ENCODE measurements at places on chromosomes 11 and 22.

DNA sequence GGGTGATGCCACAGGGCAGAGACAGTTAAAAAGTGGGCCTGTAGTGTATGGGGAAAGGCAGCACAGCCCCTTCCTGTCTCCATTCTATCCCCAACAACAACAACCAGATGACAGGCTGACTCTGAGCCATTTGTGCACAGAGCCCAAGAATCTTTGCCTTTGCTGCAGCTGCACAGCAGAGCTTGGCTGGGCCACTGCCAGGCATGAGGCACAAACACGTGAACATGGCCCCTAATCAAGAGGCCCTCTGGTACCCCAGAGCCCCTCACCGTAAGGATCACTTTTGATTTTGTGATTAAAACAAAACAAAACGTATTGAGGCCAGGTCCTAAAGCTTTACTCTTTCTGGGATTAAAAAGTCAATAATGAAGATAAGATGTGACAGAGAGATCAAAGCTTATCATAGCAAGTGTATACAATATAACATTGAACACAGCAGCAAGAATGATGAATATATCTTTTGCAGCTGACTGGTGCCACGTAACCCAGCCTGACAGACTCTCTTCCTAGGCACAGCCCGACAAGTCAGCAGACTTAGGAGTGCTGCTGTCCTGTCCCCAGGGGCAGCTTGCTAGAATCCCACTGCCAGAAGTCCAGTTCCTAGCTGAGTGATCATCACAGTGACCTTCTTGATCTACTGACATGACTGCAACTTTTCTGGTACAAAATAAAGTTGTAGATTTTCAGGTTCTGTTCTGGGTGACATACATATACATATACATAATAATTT lies 117.8 kb downstream of the SERGEF start:
- DNase-seq = no peak

DNA sequence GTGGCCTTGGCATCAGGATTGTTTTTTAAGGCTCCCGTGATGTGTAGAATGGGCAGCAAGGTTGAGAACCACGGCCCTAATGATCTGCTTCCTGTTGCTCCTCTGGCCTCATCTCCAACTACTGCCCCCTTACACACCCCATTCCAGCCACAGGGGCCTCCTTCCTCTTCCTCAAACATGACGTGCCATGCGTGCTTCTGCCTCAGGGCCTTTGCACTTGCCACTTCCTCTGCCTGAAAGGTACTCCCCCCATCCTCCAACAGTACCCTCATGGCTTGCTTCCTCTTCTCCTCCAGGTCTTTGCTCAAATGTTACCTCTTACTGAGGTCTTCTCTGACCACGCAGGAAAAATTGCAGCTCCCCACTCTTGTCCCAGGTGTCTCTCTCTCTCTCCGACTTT lies 93.9 kb upstream of the CSNK2A3 start:
- DNase-seq = peak; percentile 7

DNA sequence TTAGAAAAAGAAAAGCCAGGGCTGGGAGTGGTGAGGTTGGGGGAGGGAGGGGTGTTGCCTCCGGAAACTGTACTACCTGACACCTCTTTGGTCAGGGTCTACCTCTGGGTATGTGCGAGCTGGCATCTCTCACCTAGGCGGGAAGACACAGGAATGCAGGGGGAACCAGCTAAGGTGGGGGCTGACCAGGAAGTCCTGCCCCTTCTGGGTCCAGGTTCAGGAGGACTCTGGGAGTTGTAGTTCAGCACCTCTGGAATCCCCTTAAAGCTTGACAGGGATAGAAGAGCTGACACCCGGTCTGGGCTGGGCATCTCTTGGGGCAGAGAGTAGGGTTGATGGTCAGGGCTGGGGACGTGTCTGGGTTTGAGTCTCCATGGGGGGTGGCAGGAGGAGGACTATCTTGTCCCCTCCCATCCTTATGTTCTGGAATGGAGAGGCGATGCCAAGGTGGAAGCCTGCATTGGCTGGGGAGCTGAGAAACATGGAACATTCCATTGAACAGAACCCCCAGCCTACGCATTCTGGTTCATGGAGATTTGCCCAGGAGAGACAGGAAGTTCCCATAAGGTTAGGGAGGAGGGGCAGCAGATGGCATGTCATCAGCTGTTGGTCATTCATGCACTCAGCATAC lies 2.1 kb upstream of the KIAA1671 start:
- no peak for DNase-seq

GRCh38 chr22:22061085-22062077 lies 78.8 kb upstream of the TOP3B start:
- peak; percentile 90 for DNase-seq

- no peak for DNase-seq
These were observed 3.9 kb downstream of the SPTBN2 start for GRCh38 chr11:66725114-66725513.

DNA sequence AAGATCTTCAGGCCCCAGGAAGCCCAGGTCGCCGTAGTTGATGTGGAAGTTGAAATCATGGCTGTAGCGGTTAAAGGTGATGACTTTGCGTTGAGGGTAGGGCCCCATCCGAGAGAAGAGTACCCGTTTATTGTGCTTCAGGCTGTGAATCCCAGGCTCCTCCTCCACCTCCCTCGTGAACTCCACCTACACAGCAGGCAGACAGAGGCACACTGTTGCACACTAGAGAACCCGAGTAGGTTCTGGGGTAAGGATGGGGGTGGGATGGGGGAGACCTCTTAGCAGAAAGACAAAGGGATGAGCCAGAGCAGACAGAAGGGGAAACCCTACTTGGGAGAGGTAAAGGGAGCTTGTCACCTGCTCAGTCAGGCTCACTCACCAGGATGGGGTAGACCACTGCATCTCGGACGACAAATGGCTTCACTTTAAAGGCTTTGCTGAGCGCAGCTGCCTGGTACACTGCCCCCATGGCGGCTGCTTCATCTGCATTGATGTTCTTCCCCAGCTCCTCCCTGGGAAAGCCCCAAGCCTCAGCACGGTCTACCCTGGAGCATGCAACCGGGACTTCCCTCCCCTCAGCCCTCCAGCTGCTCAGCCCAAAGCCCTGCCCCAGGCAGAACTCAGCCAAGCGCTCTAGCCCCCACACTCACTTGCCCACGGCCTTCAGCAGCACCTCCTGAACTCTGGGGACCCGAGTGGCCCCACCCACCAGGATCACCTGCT lies 5.4 kb downstream of the HYOU1 start:
- no peak for DNase-seq

DNA sequence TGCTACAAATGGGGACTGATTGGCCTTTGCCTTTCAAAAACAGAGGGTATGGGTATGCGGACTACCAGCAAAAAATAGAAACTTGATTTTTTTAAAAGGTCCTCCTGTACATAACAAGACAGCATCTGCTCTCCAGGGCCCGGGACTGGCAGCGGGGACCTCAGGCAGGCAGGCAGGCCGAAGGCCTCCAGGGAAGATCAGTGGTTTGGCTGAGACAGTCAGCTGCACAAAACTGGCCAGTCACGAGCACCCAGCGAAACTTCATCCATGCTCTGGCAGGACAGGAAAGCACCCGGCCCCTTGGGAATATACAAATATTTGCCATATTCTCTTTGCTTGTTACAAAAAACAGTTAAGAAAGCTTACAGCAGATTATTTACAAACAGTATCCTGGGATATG lies 11.0 kb downstream of the RPL27A start:
- DNase-seq = no peak

GRCh38 chr11:88404932-88405710 lies 67.6 kb upstream of the CTSC start:
- DNase-seq = peak; percentile 51

DNA sequence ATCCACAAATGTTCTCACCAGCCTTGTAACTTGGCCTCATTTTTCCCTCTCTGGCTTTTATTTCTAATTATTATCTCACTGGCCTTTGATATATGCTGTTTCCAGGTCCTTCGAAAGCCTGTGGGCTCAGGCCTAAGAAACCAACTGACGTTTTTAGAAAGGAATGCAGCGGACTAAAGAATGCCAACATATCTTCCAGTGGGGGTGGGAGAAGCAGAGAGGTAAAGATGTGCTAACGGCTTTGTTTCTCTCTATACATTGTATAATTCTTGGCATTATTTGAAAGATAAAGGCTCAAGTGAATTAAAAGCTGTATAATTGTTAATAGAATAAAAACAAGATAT lies 28.2 kb downstream of the OR6Q1 start:
- no peak for DNase-seq

DNA sequence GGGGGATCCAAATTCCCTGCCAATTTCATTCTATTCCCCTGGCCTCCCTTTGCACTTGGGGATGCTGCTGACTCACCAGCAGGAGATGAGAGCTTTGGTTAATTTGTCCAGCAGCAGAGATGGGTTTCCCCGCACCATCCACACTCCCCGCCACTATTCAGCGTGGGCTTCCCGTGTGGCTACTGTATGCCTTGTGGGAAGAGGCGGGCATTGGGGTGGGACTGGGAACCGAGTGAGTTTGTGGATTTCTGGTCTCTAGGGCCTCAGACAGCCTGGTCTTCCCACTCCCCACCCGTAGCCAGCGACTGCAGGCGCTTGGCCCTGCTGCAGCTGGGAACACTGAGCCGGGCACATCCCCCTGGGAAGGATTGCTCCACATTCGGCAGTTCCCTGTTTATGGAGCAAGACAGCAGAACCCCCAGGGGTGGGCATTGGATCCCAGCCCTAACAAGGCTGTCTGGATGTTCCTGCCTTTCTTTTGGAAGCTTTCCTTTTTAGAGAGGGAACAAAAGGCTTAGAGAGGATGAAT lies 23.4 kb downstream of the KIAA1671 start:
- no peak for DNase-seq
